ENCODE measurements at places on chromosomes 1 and 21.

DNA sequence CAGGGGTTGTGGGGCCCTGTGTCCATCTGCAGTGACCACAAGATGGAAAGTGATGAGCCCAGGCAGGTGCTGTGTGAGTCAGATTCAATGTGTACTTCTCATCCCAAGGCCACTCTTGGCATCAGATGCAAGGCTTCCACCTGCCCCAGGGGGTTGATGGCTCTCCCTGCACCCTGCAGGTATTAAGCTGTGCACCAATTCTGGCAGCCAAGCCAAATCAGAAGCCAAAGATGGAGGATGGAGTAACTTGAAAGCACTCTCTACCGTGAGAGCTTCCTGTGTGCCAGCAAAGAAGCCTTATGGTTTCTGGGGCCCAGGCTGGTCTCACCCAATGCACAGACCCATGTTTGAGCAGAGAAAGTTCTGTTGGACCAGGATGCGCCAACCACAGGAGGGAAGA is 44.3 kb upstream of the TENT5C start:
- DNase-seq: no peak

DNA sequence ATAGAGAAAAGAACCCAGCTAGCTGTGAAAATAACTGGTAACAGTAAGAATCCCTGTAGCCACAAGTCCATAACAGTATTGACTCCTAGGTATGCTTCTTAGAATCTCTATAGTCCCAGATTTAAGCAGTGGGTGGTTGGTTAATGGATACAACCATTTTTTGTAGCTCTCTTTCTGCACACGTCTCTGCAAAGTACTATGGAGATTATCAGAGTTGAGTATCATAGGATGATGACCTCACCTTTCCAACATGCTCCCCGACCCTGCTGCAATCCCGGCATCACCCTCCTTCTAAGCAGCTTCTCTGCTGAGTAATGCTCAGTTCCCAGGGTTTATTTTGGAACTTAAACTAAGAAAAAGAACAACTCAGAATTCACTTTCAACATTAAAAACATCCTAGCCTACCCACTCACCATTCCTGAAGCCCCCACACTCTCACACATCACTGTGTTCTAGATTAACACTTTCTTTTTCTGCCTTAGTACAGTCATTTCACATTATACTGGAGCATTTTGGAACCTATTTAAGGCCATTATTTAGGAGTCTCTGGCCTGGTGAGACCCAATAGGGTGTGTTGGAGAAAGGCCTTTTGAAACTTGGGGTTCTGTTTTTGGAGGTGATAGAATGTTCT is 2.7 kb downstream of the MLLT11 start:
- DNase-seq: no peak

GRCh38 chr1:9573723-9574122 is 15.0 kb upstream of the TMEM201 start:
- peak; percentile 23 for DNase-seq

DNA sequence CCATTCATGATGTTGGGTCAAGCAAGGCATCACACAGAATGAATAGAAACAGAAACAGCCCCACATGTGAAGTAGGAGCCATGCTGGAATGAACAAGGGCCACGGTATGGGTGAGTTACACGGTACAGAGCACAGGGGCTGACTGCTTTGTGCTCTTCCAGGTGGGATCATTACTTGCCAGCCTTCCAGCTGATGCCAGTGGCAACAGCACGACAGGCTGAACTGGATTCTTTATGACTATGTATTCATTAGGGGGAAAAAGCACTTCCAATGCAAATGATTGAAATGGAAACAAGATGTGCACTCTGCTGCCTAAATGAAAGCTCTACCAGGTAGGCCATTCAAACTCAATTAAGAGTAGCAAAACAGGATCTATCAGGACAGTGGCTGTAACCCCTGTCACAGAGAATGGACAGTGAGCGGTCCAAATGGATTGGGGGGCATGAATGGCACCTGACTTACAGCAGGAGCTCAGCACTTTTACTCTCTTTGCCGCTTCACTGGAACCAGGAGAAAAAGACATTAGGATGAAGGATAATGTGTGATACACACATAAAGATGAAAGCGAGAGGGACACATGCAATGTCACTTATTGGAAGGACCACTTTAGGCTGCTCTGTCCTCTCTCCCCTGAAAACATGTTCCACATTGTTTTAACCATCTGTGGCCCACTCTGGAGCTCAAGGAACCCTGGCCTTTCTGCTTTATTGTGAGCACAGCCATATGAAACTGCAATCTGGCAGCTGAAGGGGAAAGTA is 23.4 kb upstream of the IRF2BP2 start:
- DNase-seq: no peak

DNA sequence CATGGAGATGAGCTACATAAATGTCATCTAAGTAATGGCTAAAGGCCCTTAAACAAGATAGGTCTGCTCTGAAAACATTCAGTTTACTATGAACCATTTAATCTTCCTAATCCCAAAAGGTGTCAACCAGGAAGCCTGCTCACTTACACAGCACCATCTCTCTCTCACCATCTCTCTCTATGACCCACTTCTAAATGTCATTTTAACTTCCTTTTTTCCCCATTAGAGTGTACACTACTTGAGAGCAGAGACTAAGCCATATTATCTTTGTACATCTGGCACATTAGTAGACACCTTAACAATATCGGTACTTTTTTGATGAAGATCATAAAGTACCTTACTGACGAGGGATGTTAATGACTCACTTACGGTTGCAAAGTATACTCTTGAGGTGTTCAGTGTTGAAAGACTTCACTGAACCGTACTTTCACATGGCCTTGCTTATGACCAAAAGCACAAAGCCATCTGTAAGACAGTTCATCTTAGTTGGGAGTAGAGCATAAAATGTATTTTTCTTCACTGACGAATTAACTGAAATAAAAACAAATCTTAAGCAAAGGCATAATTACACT is 25.4 kb downstream of the FBXO42 start:
- DNase-seq: no peak

DNA sequence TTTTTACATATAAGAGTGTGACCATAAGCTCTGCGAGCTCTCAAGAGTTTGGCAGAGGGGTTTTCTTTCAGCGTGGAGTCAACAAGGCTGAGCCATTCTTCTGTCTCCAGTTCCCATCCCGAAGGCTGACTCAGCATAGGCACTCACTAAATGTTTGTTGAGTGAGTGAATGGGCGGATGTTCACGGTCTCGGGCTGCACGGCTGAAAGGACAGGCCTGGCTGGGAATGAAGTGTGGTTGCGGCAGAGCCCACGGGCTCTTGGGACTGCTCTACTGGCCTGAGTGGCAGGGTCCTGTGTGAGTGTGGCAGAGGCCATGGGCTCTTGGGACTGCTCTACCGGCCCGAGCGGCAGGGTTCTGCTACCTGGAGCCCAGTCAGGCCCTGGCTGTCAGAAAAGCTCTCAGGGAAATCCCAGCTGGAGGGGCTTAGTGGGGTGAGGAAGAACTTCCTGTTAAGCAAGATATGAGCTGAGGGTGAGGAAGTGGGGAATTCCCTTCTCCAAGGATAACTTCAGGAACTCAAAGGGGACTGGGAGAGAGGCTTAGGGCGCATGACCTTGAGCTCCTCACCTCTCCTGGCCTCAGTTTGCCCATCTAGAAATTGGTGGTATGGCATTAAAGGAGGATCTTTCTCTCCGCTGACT is 56.6 kb upstream of the C1orf174 start:
- DNase-seq: no peak

GRCh38 chr1:7401814-7402547 is 369.1 kb upstream of the VAMP3 start:
- DNase-seq: no peak

- no peak for DNase-seq
These were observed 56.5 kb downstream of the SDC3 start for GRCh38 chr1:30852026-30852425.

GRCh38 chr1:48710318-48710717 is 66.4 kb downstream of the BEND5 start:
- no peak for DNase-seq

GRCh38 chr1:80375109-80375508 is 1368.6 kb upstream of the ADGRL4 start:
- no peak for DNase-seq

DNA sequence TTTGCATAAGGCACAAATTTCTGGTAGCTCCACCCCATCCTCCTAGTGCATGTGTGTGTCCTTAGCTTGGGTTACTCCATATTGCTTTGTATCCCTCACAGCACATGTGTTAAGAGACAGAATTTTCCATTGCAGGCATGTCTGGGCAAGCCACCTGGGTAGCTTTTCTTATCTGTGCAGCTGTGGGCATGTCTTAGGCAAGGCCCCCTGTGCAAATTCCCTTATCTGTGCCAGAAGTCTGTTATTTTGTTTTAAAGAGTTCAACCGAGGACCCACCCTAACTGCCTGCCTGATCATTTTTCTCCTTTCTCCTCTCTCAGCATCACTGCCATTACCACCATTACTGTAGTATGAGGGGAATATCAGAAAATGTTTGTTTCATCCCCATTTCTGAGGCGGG is 131.9 kb downstream of the CYYR1 start:
- DNase-seq: no peak

DNA sequence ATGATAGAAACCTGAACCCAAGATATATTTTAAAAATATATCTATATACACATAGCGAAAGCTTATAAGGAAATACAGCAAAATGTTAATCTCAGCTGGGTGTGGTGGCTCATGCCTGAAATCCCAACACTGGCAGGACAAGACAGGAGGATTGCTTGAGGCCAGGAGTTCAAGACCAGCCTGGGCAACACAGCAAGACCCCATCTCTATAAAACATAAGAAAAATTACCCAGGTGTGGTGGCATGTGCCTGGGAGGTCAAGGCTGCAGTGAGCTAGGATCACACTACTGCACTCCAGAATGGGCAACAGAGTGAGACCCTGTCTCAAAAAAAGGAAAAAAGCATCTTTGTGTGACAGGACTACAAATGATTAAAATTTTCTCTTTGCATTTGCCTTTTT is 6.0 kb upstream of the SRM start:
- DNase-seq: no peak

DNA sequence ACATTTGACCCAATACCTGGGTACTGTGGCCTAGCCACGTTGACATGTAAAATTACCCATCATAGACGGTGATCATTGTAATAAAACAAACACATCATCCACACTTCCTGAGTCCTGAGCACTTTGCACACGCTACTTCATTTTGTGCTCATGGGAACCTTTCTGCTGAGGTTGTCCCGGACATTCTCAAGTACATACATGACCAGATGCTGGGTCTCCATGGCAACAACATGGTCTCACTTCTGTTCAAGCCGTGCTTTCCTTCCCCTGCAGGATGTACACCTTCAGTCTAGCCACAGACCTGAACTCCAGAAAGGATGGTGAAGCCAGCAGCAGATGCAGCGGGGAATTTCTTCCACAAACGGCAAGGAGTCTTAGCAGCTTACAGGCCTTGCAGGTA is 22.7 kb downstream of the UBASH3A start:
- DNase-seq: no peak

- DNase-seq: no peak
These were observed 86.1 kb upstream of the S1PR1 start for GRCh38 chr1:101150670-101151069.

GRCh38 chr1:183764981-183765380 is 39.9 kb upstream of the RGL1 start:
- DNase-seq: no peak

GRCh38 chr1:113836534-113836933 is 24.3 kb upstream of the RSBN1 start:
- no peak for DNase-seq

DNA sequence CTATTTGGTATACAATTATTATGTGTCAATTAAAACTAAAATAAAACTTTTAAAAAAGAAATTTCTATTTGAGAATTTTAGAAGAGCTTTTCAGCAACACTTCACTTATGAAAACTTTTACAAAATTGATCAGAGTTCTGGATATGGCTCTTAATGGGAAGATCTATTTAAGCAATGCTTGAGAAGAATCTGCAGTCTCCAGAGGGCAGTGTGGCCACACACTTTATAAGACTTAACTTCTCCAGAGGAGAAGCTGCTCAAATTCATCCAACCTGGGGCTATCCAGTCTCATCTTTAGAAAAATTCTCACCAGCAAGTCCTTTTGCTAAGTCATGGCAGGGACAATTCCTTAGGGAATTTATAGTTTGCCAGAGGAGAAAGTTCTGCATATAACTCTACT is 25.2 kb upstream of the AGO1 start:
- peak; percentile 16 for DNase-seq

- no peak for DNase-seq
These were observed 21.0 kb upstream of the TDRD10 start for GRCh38 chr1:154481053-154481452.

GRCh38 chr1:147077936-147078605 is 94.2 kb downstream of the PRKAB2 start:
- DNase-seq: no peak

DNA sequence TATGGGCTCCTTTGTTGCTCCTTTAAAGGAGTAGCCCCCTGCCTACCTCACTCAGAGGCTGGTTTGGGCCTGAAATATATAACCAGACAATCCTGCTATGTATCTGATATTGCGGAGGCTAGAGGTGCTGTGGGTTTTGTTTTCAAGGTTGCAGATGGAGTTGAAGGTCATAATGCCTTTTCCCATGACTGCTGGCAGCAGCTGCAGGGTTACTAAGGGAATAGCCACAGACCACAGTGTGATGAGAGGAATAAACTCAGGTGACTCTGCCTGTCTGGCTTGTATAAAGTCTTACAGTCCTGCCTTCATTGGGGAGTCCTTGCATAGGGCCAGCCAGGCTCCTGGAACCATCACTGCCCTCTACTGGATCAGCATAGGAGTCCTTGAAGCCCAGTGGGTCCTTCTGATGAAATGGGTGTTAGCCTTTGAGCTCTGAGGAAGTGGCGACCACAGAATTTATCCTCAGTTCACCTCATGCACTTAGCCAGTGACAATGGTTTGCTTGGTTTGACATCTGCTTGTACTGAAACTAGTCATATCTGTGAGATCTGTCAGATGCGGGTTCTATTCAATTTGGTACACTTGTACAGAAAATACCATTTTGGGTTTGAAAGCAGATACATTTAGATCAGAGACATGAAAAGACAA is 174.4 kb upstream of the HMCN1 start:
- DNase-seq: peak; percentile 69

DNA sequence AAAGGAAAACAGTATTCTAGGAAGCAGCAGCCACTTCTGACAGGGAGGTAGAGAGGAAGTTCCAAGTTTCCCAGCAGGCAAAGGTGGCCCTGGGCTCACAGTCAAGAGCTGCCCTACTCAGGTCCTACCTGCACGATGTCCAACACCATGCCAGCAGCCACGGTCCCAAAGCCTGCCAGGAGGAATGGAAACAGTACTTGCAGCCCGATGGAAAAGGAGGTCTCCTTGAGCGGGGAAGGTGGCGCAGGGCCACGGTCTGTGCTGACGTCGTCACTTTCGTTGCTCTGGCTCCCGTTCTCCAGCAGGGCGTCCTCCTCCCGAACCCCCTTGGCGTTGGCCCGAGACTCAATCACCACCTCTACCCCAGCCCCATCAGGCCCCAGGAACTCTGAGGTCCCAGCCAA is 3.1 kb downstream of the SLC41A1 start:
- DNase-seq: no peak

DNA sequence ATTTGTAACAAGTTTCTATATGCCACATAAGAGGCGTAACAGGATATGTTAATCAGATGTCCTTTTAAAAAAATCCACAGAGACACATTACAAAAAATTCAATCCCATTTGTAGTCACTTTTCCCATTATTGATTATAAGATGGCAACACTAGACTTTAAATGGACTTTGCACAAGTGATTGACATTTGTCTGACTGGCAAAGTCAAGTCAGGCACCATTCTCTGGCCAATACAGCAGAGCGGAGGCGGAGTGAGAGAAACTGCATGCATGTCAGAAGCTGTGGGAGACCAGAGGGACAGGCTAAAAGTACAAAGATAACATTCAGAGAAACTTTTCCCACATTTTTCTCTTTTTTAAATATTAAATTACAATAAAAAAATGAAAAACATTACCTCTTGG is 28.1 kb upstream of the RGS5 start:
- no peak for DNase-seq

GRCh38 chr1:240399381-240399780 is 212.6 kb downstream of the GREM2 start:
- no peak for DNase-seq

All from CD4-positive, CD25-positive, alpha-beta regulatory T cell (primary cell).